ENCODE measurements at places on chromosomes 5 and 9.

- DNase-seq = no peak
Measured at GRCh38 chr9:127534931-127535330, 77.1 kb upstream of the STXBP1 start.

- peak; percentile 69 for DNase-seq
Measured at GRCh38 chr5:126031989-126032716, 391.1 kb upstream of the GRAMD2B start.

GRCh38 chr9:128159522-128159783 lies 612 bp upstream of the BBLN start:
- DNase-seq = no peak

- no peak for DNase-seq
Measured at GRCh38 chr5:128572930-128573319, 34.9 kb upstream of the FBN2 start.

GRCh38 chr5:153860195-153860886 lies 178.4 kb downstream of the FAM114A2 start:
- no peak for DNase-seq

- DNase-seq = no peak
Measured at GRCh38 chr5:17895288-17896033, 261.2 kb downstream of the TAF11L14 start.

DNA sequence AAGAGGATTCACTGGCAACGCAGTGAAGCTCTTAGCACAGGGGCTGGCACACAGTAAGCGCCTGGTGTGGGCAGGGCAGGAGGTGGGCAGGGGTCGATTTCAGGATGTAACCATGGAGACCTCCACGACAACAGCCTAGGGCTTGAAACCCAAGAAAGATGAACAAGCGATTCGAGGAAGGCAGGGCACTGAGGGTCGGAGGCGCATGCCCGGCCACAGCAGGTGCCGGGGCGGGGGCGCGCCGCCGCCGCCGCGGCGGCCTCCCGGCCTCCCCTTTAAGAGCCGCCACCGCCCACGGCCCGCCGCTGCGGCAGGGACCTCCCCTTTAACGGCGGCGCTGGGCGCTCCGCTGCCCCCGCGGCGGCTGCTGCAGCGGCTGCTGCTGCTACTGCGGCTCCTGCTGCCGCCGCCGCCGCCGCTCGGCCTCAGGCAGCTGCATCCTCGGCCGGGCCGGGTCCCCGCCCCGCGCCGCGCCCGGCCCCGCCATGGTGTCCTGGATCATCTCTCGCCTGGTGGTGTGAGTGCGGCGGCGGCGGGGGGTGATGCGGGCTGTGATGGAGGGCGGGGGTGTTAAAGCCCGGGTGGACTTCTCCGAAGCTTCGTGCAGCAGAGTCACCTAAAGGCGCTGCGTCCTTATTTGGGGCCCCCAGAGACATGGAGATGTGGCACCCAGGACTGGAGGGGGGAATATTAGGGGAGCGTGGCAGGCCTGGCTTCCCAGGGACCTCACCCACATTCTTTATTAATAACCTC lies at the start of gene REEP2:
REEP2 (plus strand) TSS at position 334 of the 753 bp plus-strand sequence; CDS start at position 486, 152 bp downstream.
- DNase-seq = peak; percentile 51

DNA sequence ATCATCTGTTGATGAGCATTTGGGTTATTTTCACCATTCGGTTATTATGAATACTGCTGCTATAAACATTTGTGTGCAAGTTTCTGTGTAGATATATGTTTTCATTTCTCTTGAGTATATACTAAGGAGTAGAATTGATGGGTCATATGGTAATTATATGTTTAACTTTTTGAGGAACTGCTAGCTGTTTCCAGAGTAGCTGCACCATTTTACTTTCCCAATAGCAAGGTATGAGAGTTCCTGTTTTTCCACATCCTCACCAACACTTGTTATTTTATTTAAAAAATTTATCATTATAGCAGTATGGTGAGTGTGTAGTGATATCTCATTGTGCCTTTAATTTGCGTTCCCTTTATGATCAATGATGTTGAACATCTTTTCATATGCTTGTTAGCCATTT lies 29.2 kb downstream of the CD14 start:
- DNase-seq = no peak

DNA sequence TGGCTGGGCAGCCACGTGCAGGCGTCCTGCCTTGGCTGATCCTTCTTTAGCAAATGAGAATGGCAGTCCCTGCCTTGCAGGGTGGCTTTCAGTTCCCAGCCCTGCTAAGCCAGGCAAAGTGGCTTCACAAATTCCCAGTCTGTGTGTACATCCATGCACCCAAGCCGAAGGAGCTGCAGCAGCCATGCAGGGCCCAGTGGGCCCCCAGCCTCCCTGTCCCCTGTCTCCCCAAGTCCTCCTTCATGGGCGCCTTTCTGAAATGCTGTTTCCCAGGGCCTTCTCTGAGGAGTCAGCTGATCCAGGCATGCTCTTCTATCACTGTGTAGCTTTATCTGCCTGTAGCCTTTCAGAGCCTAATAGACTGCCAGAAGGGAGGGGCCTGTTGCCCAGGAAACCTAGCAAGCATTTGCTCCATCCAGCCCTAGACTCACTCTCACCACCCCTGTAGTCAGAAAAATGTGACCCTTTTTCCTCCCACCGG lies 47.4 kb upstream of the SHC3 start:
- no peak for DNase-seq

GRCh38 chr5:14172149-14172795 lies 29.1 kb downstream of the TRIO start:
- no peak for DNase-seq

DNA sequence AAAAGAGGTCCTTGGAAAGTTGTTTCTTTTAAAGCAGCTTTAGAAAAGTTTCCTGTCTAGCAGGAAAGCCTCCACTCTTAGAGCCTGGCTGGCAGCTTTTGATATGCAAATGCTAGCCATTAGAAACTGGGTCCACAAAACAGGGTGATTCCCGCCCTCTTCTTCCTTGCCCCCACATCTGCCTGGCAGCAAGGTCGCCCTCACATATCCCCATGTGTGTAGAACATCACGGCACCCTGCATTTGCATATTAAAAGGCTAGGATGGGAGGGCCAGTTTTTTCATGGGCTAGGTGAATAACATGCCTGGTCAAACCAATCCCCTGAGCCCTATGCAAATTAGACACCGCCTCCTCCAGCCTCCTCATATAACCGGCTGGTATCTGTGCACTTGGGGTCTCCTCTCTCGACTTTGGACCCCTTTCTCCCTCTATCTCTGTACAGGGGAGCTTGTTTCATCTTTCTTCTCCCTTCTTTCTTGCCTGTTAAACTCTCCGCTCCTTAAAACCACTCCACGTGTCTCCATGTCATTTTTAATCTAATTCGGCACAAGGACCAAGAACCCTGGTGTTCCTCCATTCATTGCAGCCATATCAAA lies 426.8 kb upstream of the CTNND2 start:
- no peak for DNase-seq

GRCh38 chr9:3398232-3398648 lies 127.6 kb downstream of the RFX3 start:
- no peak for DNase-seq

- DNase-seq = no peak
Measured at GRCh38 chr9:113533335-113534225, 70.1 kb downstream of the RGS3 start.

- DNase-seq = peak; percentile 9
Measured at GRCh38 chr5:139642891-139643871, 5.0 kb upstream of the CXXC5 start.

- peak; percentile 8 for DNase-seq
Measured at GRCh38 chr9:79408617-79409016, 163.1 kb upstream of the TLE4 start.

DNA sequence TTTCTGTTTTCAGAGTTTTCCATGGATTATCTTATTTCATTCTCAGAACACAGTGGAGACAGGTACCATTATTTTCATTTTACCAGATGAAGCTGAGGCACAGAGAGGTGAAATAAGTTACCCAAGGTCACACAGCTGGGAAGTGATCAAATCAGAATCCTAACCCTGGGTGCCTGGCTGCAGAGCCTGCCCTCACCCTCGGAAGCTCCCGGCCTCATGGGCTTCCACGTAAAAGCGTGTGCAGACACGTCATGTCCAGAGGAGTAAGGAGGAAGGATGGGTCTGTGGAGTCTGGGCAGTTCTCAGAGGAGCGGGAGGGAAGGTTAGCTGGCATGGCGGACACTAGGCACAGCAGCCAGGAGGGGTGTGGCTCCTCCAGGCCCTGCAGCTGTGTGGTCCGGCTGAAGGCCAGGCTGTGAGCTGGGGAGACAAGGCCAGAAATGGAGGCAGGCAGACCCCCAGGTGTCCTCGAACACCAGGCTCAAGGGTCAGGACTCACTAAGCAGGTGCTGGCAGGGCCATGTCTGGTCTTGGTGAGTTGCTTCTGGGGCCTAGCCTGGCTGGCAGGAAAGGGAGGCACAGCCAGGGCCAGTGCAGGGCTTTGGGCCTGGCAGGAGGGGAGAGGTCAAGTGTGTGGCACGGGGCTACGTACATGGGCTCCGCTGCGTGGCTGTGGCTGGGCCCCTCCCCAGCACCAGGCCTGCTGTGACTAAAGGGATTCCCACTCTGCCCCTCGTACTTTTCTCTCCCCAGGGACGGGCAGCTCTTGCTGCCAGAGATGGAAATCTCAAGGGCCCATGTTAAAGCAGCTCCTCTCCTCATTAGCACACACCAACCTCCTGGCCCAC lies 5.6 kb downstream of the TBC1D9B start:
- DNase-seq = no peak
